Neuronal stem cell (in vitro differentiated cells): ENCODE measurements at places on chromosomes 6 and 20.

DNA sequence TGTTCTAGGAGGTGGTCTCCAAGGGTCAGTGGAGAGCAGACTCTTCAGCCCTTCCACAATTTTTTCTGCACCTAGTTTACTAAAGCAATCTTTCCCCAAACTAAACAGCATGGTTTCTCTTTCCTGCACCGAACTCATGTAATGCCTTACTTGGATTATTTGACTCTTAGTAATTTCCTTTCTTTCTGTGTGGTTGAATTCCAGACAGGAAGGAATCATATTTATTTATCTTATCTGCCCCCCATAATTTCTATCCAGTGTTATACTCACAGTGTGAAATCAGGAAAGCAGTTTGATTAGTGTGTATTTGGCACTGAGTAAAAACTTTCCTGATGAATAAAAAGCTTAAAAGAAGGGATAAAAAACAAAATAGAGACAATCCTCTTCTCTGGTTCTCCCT, 140.3 kb upstream of the STMND1 start:
- H3K4me1 ChIP-seq, result no peaks in the 10 kb centered on the region
- H3K27ac ChIP-seq, result no peak overlapping the region
- no peak overlapping the region for H3K4me3 ChIP-seq

GRCh38 chr6:77450924-77451323, 12.4 kb downstream of the HTR1B start:
- H3K4me1 ChIP-seq, result no peaks in the 10 kb centered on the region
- no peak overlapping the region for H3K27ac ChIP-seq
- H3K27me3 ChIP-seq, result no peaks in the 10 kb centered on the region
- H3K4me3 ChIP-seq, result no peak overlapping the region
- H3K36me3 ChIP-seq, result no peaks in the 10 kb centered on the region

- no peaks in the 10 kb centered on the region for H3K27me3 ChIP-seq
- no peak overlapping the region for H3K4me3 ChIP-seq
- H3K4me1 ChIP-seq, result no peaks in the 10 kb centered on the region
- no peak overlapping the region for H3K27ac ChIP-seq
These were observed 105.0 kb downstream of the GRM1 start for GRCh38 chr6:146133866-146134265.

DNA sequence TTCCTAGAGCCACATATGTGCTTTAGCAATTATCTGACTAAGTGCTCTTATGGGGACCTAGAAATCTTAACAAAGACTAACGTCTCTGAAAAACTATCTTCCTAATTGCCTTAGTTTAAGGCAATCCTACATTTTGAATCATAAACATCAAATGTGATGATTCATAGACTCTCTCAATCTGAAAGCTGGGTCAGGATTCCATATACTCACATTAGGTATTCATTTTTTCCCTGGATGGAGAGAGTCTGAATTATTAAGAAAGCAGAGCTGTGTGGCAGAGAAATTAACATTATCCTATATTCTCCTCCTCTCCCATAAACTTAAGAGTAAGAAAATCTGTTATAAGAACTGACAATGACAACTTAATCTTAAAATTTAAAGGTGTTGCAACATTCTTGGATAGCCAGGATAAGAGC, 1.6 kb upstream of the PRL start:
- no peaks in the 10 kb centered on the region for H3K27me3 ChIP-seq
- H3K4me1 ChIP-seq, result peaks cover 2% of the 10 kb centered on the region
- no peak overlapping the region for H3K27ac ChIP-seq
- H3K36me3 ChIP-seq, result no peaks in the 10 kb centered on the region
- H3K4me3 ChIP-seq, result no peak overlapping the region

DNA sequence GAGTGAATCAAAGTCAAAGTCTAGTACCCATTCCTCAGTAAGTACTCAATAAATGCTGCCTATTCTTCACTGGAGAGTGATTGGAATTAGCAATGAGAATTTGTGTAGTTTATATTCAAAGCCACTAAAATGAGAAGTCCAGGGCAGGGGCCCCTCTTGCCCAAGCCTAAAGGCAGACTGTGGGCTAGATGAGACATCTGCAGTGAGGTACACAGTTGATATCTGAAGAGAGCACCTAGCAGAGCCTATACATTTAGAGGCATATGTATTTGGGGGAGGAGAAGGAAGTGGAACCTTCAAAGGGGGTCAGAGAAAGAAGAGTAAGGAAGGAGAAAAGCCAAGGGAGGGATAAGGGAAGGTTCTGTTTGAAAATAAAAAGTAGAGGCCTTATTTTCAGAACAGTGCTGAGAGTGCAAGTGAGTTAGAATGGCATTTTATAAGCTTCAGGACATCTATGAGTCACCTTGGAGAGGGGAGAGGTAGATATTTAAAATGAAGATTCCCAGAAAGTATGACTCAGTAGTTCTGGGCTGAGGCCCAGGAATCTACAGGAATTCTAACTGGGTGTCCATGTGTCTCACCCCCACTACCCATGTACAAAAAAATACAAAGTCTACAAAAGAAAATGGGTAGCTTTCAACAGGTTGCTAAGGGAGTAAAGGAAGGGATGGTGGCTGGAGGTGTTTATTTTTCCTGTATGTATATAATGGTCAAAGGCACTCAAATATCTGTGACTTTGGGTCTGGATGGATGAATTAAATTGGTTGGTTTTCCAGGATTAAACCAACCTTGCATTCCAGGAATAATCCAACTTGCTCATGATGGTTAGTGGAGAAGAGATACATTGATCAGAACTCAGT, 135.1 kb downstream of the ZFP64 start:
- no peak overlapping the region for H3K4me3 ChIP-seq
- H3K4me1 ChIP-seq, result peaks cover 2% of the 10 kb centered on the region
- no peaks in the 10 kb centered on the region for H3K27me3 ChIP-seq
- H3K27ac ChIP-seq, result no peak overlapping the region
- DNase-seq, result no peak

- no peak overlapping the region for H3K27ac ChIP-seq
- no peak overlapping the region for H3K4me3 ChIP-seq
These were observed 128.7 kb downstream of the DNAH8 start for GRCh38 chr6:38843798-38844197.

DNA sequence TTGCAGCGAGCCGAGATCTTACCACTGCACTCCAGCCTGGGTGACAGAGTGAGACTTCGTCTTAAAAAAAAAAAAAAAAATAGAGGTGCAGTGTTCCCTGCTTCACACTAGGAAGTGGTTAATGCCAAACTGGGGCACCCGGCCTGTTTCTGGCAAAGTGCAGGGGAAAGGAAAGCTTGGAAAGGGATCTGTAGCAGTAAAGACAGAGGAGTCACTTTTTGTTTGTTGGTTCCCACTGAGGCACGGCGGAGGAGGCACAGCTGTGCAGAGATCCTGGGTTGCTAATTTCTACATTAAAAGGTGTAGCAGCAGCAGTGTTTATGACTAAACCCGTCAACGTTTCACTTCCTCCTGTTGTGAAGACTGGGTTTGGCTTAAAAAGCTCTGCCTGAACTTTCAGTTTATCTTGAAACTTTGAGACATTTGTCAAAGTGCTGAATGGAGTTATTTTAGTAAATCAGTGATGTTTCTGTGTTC, 125.6 kb downstream of the CARMIL1 start:
- no peaks in the 10 kb centered on the region for H3K36me3 ChIP-seq
- no peaks in the 10 kb centered on the region for H3K27me3 ChIP-seq
- no peak overlapping the region for H3K27ac ChIP-seq
- no peak for DNase-seq
- no peaks in the 10 kb centered on the region for H3K4me1 ChIP-seq

DNA sequence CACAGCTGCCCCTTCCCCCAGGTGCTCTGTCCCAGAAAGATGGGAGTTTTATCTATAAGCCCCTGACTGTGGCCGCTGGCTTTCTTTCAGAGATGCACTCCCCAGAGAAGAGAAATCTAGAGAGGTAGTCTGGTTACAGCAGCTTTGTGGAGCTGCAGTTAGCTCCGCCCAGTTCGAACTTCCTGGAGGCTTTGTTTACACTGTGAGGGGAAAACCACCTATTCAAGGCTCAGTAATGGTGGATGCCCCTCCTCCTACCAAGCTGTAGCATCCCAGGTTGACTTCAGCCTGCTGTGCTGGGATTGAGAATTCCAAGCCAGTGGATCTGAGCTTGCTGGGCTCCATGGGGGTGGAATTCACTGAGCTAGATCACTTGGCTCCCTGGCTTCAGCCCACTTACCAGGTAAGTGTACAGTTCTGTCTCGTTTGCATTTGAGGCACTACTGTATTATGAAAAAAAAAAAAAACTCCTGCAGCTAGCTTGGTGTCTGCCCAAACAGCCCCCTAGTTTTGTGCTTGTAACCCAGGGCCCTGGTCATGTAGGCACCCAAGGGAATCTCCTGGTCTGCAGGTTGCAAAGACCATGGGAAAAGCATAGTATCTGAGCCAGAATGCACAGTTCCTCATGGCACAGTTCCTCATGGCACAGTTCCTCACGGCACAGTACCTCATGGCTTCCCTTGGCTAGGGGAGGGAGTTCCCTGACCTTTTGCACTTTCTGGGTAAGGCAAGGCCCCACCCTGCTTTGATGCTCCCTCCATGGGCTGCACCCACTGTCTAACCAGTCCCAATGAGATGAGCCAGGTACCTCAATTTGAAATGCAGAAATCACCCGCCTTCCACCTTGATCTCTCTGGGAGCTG, 275.0 kb downstream of the CENPW start:
- DNase-seq, result no peak
- no peak overlapping the region for H3K27ac ChIP-seq
- H3K4me1 ChIP-seq, result no peaks in the 10 kb centered on the region
- H3K27me3 ChIP-seq, result no peaks in the 10 kb centered on the region
- H3K36me3 ChIP-seq, result no peaks in the 10 kb centered on the region

DNA sequence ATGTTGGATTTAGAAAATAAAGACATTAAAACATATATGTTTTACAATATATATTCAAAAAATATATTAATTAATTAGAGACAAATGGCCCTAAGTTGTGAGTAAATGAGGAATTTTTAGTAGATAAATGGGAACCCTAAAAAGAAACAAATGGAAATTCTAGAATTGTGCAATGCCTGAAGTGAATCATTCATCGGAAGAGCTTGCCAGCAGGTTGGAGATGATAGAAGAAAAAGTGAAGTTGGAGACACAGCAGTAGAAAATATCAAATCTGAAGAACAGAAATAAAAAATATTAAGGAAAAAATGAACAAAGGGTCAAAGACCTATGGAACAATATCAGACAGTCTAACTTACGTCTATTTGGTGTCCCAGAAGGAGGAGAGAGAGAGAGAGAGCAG, 109.4 kb upstream of the NEDD9 start:
- H3K4me3 ChIP-seq, result no peak overlapping the region
- no peaks in the 10 kb centered on the region for H3K4me1 ChIP-seq
- H3K27ac ChIP-seq, result no peak overlapping the region
- no peak for DNase-seq
- H3K36me3 ChIP-seq, result no peaks in the 10 kb centered on the region

GRCh38 chr6:116012951-116013350, 47.7 kb downstream of the FRK start:
- no peaks in the 10 kb centered on the region for H3K36me3 ChIP-seq
- H3K4me3 ChIP-seq, result no peak overlapping the region
- DNase-seq, result no peak
- no peaks in the 10 kb centered on the region for H3K27me3 ChIP-seq
- no peaks in the 10 kb centered on the region for H3K4me1 ChIP-seq

DNA sequence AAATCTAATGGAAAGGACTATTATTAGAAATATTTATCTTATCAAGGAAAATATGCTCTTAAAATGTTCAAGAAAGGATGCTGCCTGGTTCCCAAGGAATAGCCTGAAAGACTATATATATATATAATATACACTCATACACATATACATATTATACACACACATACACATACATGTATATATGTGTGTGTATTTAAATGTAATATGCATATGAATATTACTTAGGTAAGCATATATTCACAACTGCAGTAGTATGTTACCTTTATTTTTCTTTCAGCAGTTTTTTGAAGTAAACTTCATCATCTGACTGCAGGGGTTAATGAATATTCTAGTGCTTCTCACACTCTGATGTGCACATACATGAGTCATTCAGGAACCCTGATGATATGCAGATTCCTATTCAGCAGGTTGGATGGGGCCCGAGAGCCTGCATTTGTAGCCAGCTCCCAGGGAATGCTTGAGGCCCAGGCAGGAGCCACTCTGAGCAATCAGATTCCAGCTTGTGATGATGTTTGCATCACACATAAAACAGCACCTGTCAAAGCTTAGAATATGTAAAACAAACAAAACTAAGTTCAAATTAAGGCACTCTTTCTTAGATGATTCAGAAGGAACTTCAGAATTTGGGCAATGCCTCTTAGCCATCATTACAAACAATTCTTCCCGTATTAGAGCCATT, 16.1 kb downstream of the MYLK4 start:
- no peak overlapping the region for H3K4me3 ChIP-seq
- H3K27me3 ChIP-seq, result no peaks in the 10 kb centered on the region
- H3K36me3 ChIP-seq, result no peaks in the 10 kb centered on the region
- no peak for DNase-seq
- no peak overlapping the region for H3K27ac ChIP-seq

GRCh38 chr6:81763051-81763450, 10.6 kb upstream of the TENT5A start:
- H3K4me1 ChIP-seq, result peaks cover 3% of the 10 kb centered on the region
- no peak overlapping the region for H3K27ac ChIP-seq
- H3K4me3 ChIP-seq, result no peak overlapping the region
- H3K27me3 ChIP-seq, result no peaks in the 10 kb centered on the region

- H3K27ac ChIP-seq, result no peak overlapping the region
- no peaks in the 10 kb centered on the region for H3K27me3 ChIP-seq
- no peaks in the 10 kb centered on the region for H3K36me3 ChIP-seq
- peaks cover 2% of the 10 kb centered on the region for H3K4me1 ChIP-seq
These were observed 425.4 kb upstream of the RNF217 start for GRCh38 chr6:124536842-124537191.

GRCh38 chr6:78583079-78583478, 284.3 kb upstream of the IRAK1BP1 start:
- no peak overlapping the region for H3K27ac ChIP-seq
- no peaks in the 10 kb centered on the region for H3K36me3 ChIP-seq
- H3K4me1 ChIP-seq, result peaks cover 1% of the 10 kb centered on the region
- H3K4me3 ChIP-seq, result no peak overlapping the region
- no peaks in the 10 kb centered on the region for H3K27me3 ChIP-seq

GRCh38 chr6:16741112-16742016, 19.9 kb downstream of the ATXN1 start:
- H3K36me3 ChIP-seq, result no peaks in the 10 kb centered on the region
- peaks cover 1% of the 10 kb centered on the region for H3K4me1 ChIP-seq
- no peak overlapping the region for H3K27ac ChIP-seq
- DNase-seq, result no peak
- no peaks in the 10 kb centered on the region for H3K27me3 ChIP-seq

- H3K4me3 ChIP-seq, result no peak overlapping the region
- no peak for DNase-seq
These were observed 28.8 kb upstream of the GNRH2 start for GRCh38 chr20:3014662-3015061.

DNA sequence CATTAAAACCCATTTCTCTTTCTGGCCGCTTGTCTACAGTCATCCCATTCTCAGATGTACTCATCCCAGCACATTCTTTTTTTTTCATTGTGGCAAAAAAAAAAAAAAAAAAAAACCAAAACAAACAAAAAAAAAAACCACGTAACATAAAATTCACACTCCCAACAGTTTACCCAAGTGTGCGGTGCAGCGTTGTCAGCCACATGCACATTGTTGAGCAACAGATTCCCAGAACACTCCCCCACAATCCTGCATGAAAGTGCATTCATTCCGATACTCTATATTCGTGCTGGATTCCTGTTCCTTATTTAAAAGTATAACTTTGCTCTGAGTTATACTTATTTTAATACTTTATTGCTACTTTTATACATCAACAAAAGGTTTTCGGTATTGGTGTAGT, 96.0 kb downstream of the SASH1 start:
- H3K36me3 ChIP-seq, result no peaks in the 10 kb centered on the region
- H3K27me3 ChIP-seq, result no peaks in the 10 kb centered on the region
- H3K4me1 ChIP-seq, result peaks cover 4% of the 10 kb centered on the region
- no peak for DNase-seq
- H3K27ac ChIP-seq, result no peak overlapping the region
- no peak overlapping the region for H3K4me3 ChIP-seq
